ENCODE measurements at places on chromosomes 2 and 18.

GRCh38 chr2:204632410-204632809 lies 87.1 kb downstream of the PARD3B start:
- DNase-seq, result no peak

- no peak for DNase-seq
Observed at GRCh38 chr2:20429528-20429927, 17.3 kb upstream of the RHOB start.

- DNase-seq, result no peak
Observed at GRCh38 chr2:32108111-32108510, 44.8 kb downstream of the SPAST start.

GRCh38 chr18:25495606-25496005 lies 143.6 kb upstream of the ZNF521 start:
- DNase-seq, result no peak

DNA sequence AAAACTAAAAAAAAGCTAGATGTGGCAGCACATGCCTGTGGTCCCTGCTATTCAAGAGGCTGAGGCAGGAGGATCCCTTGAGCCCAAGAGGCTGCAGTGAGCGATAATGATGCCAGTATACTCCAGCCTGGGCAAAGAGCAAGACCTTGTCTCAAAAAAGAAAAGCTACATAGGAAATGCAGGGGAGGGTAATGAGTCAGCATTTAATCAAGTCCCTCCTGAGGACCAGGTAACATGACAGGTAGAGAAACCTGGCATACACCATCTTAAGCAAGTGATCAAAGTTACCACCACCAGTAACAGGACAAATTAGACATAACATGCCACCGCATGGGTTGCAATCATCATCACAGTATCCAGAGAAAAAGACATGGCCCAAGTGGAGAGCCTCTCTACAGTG lies 25.8 kb downstream of the MYO5B start:
- no peak for DNase-seq

- DNase-seq, result no peak
Observed at GRCh38 chr2:206031162-206031784, 54.7 kb downstream of the INO80D start.

- DNase-seq, result no peak
Observed at GRCh38 chr2:7844414-7844965, 837.4 kb upstream of the ID2 start.

GRCh38 chr2:164606557-164606956 lies 14.7 kb downstream of the GRB14 start:
- no peak for DNase-seq

DNA sequence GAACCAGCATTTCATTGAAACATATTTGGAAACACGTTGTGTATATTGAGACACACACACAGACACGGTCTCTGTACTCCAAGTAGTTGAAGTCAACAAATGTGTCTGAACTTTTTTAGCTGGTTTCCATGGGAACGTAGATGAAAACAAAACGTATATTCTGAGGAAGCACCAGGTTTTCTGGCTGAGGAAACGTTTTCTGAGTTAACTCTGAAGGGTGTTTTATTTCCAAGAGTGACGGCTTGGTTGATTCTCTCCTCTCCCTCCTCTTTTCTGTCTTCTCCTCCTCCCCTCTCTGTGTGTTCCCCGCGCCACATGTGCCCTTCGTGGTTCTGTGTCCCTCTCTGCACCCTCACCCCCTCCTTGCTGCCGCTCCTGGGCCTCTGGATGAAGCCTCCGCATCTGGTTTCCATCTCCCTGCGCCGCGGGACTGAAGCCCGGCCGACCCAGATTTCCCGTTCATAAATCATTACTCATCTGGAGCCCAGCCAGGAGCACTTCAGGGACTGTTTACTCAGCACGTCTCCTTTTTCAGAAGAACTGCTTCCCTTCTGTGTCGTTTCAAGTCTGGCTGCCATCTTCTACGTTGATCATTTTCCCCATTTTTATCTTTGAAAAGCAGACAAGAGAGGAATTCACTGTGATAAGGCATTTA lies 122.7 kb downstream of the COL6A3 start:
- DNase-seq, result peak; percentile 96

GRCh38 chr2:149225446-149225845 lies 104.9 kb upstream of the LYPD6 start:
- no peak for DNase-seq

GRCh38 chr18:79809482-79810192 lies 11.9 kb downstream of the KCNG2 start:
- DNase-seq, result no peak

DNA sequence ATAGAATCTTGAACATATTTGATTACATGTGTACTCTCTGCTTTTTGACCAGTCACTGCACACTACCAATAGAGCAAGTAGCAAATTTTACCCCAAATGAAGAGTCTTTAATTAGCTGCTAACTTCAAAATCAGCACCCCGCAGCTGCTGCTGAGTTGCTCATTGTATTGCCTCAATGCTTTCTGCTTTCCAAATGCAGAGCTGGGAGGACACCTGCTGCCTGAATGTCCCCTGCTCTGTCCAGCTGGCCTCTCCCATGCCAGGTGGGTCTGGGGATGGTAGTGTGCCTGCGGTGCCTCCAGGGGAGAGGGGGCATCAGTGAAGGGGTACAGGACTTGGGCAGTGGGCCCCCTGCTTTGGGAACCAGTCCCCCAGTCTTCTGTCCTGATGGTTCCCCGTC lies 184.8 kb downstream of the PRKCE start:
- DNase-seq, result no peak

DNA sequence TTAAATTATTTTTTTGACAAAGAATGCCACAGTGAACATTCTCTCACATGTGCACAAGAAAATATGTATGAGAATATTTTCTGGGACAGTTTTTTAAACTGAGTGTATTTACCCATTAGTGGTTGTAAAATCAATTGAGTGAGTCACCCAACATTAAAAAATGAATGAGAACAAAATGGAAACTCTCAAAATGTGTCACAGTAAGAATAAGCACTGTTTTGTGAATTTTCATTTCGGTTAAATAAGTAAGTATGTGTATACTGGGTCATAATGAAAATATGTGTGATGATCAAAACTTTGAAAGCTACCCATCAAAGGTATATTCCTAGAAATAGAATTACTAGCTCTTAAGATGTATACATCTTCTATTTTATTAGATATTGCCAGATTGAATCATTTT lies 11.6 kb downstream of the BABAM2 start:
- DNase-seq, result no peak

- no peak for DNase-seq
Observed at GRCh38 chr2:1488851-1489250, 75.6 kb downstream of the TPO start.

DNA sequence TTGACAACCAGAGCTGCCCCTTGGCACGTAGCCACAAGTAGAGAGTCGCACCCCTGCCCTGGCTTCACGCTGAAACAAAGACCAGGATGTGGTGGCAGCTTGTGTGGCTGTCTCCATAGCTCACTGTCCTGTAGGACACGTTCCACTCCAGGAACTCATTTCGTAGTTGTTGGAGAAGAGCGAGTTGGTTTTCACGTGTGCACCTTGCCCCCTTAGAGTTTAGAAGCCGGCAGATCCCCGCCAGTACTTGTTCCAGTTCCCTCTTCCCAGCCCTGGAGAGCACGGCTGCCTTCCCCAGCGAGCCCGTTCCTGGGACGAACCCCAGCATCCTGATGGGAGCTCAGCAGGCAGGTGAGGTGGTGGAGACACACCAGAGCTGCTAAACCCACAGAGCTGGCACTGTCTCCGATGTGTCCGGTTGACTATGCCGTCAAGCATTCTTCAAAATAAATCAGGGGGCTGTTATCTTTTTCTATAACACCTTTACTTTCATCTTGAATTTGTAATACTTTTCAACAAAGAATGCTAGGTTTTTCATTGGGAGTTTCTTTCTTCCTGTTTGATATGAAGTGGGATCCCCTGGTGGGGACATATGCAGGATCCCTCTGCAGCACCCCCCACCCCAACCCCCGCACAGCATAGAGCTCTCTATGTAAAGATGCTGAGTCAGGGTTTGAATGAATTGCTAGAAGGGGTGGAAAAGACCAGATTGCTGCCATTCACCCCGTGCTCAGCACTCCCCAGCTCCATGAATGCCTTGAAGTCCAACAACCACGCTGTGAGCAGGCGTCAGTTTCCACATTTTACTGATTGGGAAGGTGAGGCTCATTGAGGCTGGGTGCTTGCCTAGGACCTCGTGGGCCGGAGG lies 44.5 kb downstream of the GREB1 start:
- DNase-seq, result no peak

DNA sequence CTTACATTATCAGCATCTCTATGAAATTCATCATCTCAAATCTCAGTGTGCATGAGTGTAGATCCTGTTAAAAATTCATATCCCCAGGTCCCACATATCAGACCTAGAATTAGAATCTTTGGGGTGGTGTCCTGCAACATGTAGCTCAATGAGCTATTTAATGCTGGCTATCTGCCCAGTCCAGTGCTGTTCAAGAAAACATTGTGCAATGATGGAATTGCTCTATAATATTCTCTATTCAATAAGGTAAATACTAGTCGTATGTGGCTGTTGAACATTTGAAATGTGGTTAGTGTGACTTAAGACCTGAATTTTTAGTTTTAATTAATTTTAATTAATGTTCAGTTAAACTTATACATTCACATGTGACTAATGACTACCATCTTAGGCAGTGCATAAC lies 127.4 kb downstream of the NOL4 start:
- DNase-seq, result no peak

- DNase-seq, result no peak
Observed at GRCh38 chr2:62724886-62725711, 19.6 kb downstream of the EHBP1 start.

DNA sequence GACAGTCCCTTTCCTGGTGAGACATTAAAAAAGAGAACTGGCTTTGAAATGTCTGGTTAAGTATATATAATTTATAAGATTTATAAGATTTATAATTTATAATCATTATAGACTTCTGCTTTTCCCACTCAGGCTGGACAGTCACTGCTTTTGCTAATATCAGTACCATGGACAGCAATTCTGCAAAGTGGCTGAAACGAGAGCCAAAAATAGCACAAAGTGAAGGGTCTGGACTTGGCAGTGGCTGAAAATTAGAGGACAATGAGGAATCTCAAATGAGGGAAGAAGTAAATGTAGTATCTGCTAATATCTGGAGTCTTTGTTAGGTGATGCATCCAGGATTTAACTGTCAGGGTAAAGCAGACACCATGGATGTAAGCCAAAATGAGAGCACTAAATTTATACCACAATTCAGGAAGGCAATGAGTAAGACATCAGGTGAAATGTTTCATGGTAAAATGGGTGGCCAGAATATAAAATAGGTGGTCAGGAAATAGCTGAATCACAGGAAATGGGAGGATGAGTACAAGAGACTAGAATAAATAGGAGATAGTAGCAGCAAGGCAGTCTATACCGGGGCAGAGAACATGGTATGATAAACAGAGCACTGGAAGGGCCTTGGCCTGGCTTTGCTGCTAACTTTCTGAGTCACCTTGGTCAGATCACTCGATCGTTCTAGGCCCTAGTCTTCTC lies 39.6 kb upstream of the BOD1L2 start:
- no peak for DNase-seq

GRCh38 chr18:74204526-74205152 lies 56.3 kb downstream of the TIMM21 start:
- DNase-seq, result no peak

GRCh38 chr2:220002699-220003098 lies 375.3 kb downstream of the SLC4A3 start:
- no peak for DNase-seq

- DNase-seq, result no peak
Observed at GRCh38 chr2:181152226-181152625, 171.8 kb downstream of the UBE2E3 start.

- no peak for DNase-seq
Observed at GRCh38 chr2:59882822-59883221, 670.6 kb downstream of the BCL11A start.

GRCh38 chr18:69734536-69734935 lies 213.1 kb downstream of the CD226 start:
- no peak for DNase-seq

- DNase-seq, result no peak
Observed at GRCh38 chr2:223621901-223622300, 19.7 kb upstream of the SCG2 start.

DNA sequence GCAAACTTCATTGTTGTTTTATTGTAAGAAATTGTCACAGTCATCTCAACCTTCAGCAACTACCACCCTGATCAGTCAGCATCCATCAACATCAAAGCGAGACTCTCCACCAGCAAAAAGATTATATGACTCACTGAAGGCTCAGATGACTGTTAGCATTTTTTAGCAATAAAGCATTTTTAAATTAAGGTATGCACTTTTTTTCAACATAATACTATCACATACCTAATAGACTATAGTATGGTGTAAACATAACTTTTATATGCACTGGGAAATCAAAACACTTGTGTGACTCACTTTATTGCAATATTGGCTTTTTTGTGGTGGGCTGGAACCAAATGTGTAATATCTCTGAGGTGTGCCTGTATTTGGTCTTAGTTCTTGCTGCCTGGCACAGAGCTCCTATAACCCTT lies 15.6 kb downstream of the SCN1A start:
- DNase-seq, result no peak

GRCh38 chr2:101089419-101089818 lies 61.8 kb downstream of the TBC1D8 start:
- no peak for DNase-seq
